ENCODE measurements at places on chromosomes 7 and 10.

- DNase-seq: no peak
Measured at GRCh38 chr10:99123851-99124250, 111.8 kb downstream of the HPSE2 start.

DNA sequence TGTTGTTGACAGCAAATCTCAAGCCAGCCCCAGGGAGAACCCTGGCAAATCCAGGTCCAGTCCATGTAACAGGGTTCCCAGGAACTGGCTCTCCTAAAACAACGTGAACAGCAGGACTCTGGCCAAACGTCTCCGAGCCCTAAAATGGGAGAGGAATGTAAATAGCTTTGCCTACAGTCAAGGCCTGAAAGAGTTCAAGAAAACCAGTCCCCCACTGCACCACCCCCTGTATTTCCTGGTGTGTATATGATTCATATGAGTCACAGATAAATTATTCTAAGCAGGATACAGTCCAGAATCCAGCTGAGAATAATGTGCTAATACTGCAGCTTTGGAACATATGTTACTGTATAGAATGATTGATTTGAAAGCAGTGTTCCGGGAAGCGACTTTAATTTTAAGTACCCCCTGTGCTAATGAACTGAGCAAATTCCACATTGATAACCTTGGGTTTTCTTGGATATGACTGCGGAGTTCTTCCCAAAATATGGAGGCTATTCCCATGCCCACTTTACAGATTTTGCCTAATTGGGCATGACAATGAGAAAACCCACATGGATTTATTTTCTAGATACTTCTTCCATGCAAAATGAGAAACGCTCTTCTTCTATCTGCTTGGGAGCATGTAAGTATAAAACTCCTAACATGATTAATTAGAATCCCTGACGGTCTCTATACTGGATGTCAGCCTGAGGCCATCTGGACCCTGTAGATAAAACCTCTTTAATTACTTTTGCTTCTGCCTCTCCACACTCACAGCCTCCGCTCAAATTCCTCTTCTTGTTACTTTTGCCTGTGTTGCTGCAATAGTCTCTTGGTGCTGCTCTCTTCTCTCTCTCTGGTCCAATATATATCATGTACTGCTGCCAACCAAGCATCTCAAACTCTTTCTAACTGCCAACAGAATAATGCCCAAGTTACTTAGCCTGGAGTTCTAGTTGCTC, 50.2 kb downstream of the LAMB4 start:
- no peak for DNase-seq

- no peak for DNase-seq
Measured at GRCh38 chr10:31353574-31353973, 34.6 kb downstream of the ZEB1 start.

DNA sequence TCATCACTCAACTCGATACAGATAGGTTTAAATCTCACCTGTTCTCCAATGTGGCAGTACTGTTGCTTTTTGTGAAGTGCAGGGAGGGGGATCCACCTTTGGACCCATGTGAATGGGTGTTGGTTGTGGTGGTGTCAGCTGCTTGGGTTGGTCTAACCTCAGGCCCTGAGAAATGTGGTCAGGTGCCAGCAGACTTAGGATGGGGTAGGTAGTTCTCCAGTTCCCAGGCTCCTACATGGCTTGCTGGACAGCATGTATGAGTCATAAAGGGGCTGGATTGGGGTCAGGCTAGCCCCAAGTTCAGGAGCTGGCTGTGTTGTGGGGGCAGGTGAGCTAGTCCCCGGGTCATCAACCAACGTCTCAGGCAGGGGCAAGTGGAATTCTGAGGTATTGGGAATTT, 472.6 kb upstream of the CNTNAP2 start:
- no peak for DNase-seq

- DNase-seq: no peak
Measured at GRCh38 chr10:47058032-47058702, 146.9 kb downstream of the PTPN20 start.

GRCh38 chr7:8391353-8392062, 41.9 kb upstream of the NXPH1 start:
- no peak for DNase-seq
